ENCODE measurements at places on chromosomes 12 and 14. TPM values are rescaled to one million over a fixed set of nuclear protein-coding genes. Genes with fewer than 3 reads are reported as not detected.

DNA sequence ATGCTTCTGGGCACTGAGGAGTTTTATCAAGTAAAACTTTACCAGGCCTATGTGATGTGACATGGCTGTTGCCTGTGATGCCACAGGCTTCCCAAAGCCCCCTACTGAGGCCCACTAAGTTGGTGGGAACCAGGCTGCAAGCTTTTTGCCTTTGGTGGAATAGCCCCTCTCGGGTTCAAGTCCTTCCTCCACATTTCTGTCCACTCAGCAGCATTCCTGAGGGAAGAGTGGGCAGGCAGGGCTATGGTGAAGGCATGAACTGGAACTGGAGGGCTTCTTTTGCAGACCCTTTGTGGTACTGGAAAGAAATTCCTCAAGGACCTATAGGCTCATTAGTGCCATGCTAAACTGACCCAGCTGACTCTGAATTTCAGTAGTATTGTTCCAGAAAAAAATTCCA, 48.5 kb downstream of the WDR20 start:
- DNase-seq = no peak

- no peak for DNase-seq
Observed at GRCh38 chr12:74790931-74791330, 253.3 kb downstream of the ATXN7L3B start.

GRCh38 chr14:81348061-81348460, 52.1 kb downstream of the STON2 start:
- DNase-seq = no peak

DNA sequence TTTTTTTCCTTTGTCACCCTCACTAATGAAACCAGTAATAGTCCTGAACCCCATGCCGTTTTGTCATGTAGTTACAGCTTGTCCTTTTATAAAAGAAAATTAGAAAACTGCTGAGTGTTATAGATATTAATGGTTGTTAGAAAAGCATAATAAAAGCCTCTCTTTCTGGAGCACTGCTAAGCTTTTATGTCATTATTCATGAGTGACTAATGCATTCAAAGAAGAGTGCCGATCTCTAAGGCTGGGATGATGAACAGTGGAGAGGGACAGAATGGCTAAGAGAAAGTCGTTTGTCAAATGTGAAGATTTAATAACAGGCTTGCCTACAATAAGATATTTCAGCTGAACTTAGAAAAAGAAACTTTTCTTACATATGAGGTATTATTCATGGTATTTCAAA, 121.6 kb downstream of the MGAT4C start:
- DNase-seq = no peak

GRCh38 chr14:31038521-31039166, 12.5 kb upstream of the STRN3 start:
- DNase-seq = no peak

PEBP1 gene
- total RNA-seq = 156 TPM

PTPRB gene
- 1.7 TPM for total RNA-seq

Data from mesothelial cell of epicardium (in vitro differentiated cells).